ENCODE measurements at places on chromosomes 11 and 22. TPM values are rescaled to one million over a fixed set of nuclear protein-coding genes. Genes with fewer than 3 reads are reported as not detected.
A peak's percentile ranks its signal among the peaks of the same experiment; 100 is the strongest.

GRCh38 chr11:76201056-76201455 lies 5.2 kb downstream of the WNT11 start:
- no peak for DNase-seq

DNA sequence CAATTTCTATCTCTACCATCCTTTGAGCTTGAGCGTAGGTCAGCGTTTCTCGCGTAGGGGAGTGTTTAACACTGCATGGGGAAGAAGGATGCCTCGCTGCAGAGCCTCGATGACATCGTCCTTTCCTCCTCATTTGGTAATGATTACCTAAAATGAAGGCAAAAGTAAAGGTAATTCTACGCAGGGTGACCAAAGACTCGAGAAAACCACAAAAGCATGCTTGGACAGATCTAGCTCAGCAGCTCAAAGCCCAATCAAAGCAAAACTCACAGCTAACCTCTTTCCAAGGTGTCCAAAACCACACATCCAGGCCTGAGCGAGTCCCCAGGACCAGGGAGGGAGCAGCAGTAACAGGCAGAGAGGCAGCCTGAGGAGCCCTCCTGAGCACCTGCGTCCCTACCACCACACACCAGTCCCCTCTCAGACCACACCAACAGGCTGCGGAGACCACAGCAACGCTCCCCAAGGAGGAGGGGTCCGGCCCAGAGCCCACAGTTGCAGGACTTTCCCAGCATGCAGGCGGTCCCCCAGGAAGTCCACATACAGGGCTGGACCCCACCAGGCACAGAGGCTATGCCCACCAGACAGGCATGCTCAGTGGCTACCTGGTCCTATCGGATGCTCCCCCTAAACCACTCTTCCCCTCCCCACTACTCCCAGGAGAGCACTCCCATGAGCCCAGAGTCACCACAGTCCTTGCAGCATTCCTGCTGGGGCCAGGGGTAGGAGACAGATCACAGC lies 3.3 kb downstream of the BRD1 start:
- no peak for DNase-seq

GRCh38 chr11:61264795-61265194 lies 23.8 kb downstream of the PGA5 start:
- DNase-seq = no peak

DNA sequence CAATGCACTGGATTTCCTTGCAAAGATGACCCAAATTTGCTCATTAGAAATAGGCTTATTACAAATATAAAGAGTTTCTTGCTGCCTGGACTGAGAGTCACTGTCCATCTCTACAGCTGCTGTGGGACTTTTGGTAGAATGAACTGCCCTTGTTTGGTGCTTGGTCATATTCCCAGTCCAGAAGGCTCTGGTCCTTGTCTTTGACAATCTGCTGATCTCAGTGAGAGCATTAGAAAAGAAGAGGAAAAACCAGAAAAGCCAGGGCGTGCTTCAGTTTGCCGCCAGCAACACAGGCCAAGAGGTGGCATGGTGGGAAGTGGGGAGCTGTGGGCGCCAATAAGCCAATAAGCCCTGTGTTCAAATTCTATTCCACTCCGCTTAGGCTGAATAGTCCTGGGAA lies 48.2 kb upstream of the PARVA start:
- DNase-seq = peak; percentile 37

Gene SCT
- total RNA-seq = not detected

- DNase-seq = no peak
Observed at GRCh38 chr11:102119997-102120396, 9.8 kb downstream of the YAP1 start.

DNA sequence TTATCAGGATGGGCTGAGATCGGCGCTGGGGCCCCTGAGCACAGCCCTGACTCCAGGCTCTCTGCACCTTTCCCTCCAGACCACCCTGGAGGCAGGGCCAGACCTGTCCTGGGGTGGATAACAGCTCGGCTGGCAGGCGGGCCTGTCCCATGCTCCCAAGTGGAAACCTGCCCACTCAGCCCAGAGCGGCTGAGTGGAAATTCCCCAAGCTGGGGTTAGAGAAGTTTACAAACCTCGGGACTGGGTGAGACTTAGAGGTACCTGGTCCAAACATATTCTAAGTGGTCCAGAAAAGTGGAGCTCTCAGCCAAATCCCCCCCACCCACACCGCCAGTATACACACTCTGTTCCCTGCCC lies 4.8 kb upstream of the FXYD2 start:
- no peak for DNase-seq

DNA sequence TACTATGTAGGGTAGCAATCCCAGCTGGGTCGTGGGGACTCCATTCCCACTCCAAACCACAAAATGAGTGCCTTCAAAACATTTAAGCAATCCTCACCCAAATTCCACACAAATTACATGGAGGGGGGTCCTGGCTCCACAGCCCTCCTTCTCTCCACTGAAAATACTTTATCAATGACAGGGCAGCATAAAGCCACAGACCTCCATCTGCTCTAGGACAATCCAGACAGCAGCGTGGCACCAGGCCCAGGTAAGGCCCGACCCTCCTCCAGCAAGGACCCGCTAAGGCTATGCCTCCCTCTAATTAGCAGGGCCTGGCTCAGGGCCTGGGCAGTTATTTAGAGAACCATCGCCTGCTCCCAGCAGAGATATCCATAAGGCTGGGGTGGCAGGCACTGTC lies at the start of gene PANX3:
TSS of gene PANX3 (plus strand) at position 365 of the 400 bp plus-strand sequence. CDS start 129 bp downstream, outside the sequence.
- no peak for DNase-seq

Gene PNPLA3
- total RNA-seq = 0.48 TPM

- no peak for DNase-seq
Observed at GRCh38 chr11:90564531-90564930, 341.7 kb upstream of the CHORDC1 start.

DNA sequence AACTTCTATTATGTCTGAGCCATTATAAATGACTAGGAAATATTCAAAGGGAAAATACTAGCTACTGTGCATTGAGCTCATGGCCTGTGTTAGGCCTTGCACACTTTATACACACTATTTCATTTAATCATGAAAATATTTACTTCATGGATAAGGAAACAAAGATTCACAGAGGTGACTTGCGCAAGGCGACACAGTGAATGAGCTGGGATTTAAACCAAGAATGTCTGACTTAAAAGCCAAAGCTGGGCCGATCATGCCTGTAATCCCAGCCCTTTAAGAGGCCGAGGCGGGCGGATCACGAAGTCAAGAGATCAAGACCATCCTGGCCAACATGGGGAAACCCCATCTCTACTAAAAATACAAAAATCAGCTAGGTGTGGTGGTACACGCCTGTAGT lies 231.5 kb downstream of the MIAT start:
- DNase-seq = no peak

GRCh38 chr11:44036811-44037657 lies 10.7 kb upstream of the ACCSL start:
- DNase-seq = peak; percentile 91

Gene NUP160
- 57.3 TPM for total RNA-seq

GRCh38 chr22:21641417-21641788 lies 699 bp upstream of the SDF2L1 start:
- no peak for DNase-seq

DNA sequence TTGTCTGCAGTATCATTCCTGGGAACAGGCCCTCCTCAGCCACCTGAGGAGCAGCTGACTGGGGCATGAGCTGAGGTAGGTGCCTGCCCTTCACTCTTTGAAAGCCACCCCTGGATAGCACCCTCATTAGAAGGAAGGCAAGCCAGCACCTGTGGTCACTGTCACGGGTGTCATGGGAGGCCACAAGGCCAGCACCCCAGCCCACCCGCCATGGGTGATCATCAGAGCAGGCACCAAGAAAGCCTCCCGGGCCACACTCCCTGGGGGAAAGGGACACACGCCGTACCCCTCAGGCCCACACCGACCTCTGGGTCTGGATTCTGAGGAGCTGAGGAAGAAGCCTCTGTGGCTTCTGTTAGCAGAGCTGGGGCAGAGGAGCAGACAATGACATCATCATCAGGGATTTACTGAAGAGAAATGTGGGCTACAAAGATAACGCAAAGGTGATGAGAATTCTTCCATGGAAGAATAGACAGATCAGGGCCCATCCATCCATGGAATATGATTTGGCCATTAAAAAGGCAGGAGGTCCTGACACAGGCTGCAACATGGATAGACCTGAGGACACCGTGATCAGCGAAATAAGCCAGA lies 16.7 kb upstream of the NAP1L4 start:
- DNase-seq = no peak

DNA sequence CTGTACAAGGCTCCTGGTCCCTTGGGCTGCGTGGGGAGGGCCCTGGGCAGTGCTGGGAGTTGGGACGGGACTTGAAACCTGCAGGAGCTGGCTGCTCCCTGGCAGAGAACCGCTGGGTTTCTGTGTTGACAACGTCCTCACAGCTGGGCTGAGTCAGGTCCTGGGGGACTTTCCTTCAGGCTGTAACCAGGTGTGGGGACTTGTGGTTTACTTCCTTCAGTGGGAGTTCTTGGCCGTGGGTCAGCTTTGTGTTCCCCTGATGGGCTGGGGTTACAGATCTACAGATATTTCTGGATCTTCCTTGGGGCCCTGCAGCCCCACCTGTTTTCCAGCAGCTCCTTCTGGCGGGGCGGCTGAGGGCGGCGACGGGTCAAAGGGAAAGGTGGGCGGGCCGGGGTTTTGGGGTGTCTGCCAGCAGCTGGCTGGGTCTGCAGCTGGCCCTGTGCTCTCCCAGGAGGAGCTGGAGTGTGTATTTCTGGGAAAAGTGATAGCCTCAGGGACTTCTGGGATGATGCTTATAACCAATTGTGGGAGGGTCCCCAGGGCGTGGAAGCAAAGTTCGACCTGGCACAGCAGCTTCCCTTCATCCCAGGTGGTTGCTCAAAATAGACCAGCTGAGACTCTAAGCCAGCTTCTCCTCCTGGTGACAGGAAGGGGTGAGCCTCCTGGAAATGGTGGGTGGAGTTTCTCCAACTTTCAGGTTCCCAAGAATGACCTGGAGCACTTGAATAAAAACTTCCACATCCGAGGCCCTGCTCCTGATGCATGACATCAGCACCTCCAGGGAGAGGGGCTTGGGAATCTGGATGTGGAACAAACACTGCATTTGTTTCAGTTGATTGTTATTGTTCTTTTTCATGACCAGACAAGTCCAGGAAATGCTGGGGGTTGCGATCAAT lies 19.1 kb downstream of the ST14 start:
- no peak for DNase-seq

Gene SLC22A25
- total RNA-seq = not detected

Data from umbilical cord (tissue), 2 donors.